Ovary (tissue), 10 donors: ENCODE measurements at places on chromosomes 6 and 20. TPM values are rescaled to one million over a fixed set of nuclear protein-coding genes. Genes with fewer than 3 reads are reported as not detected.

GRCh38 chr6:139597771-139598755 is 223.6 kb upstream of the CITED2 start:
- DNase-seq, result peak; percentile 86

DNA sequence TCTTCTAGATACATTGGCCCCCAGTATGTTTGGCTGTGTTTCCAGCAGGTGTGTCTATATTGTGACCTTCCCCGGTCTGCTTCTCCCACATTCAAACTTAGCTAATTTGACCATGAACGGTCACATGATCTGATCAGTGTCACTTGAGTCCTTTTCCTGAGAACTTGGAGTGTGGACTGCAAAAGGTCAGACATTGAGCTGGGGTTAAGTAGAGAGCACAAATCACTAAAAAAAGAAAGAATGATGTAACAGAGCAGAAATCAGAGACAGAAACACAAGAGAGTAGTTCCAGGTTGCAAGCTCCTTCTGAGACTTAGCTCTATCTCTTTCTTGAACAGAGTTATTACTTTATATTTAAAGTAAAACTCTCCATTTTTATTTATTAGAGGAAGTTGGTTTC is 733.9 kb downstream of the CBLN4 start:
- no peak for DNase-seq

GRCh38 chr6:48032151-48032550 is 78.8 kb downstream of the PTCHD4 start:
- DNase-seq, result peak; percentile 6

- DNase-seq, result no peak
Observed at GRCh38 chr6:50966986-50967385, 148.3 kb downstream of the TFAP2B start.

GRCh38 chr6:109513571-109514071 is 30.6 kb upstream of the ZBTB24 start:
- DNase-seq, result no peak

GRCh38 chr6:40903456-40903855 is 135.6 kb downstream of the UNC5CL start:
- no peak for DNase-seq

DNA sequence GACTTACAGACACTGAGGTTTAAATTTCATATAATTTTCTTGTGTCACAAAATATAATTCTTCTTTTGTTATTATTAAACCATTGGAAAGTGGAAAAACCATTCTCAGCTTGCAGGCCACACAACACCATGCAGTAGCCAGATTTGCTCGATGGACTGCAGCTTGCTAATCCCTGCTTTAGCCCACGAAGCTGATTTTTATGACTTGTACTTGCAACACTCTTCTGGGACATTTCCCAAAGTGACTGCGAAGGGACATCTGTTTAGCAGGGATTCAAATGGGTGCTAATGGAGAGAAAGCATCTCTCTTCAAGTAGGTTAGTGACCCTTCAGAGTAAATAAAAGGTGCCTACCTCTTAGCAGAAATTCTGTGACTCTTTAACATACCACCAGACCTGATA is 304.6 kb upstream of the ZFP64 start:
- DNase-seq, result no peak

GRCh38 chr6:56567501-56567900 is 75.2 kb downstream of the DST start:
- DNase-seq, result no peak

GRCh38 chr6:72699159-72699558 is 77.3 kb downstream of the KCNQ5 start:
- DNase-seq, result no peak

- no peak for DNase-seq
Observed at GRCh38 chr6:151616600-151616999, 122.8 kb downstream of the CCDC170 start.

The PSMB9 gene
- total RNA-seq, result 20.4 TPM

The C6orf132 gene
- 14.1 TPM for total RNA-seq

The IL20RA gene
- 9.9 TPM for total RNA-seq

The ASIP gene
- total RNA-seq, result 22.5 TPM

The SLC18B1 gene
- total RNA-seq, result 3.2 TPM
